ENCODE measurements at places on chromosomes 2 and 18. TPM values are rescaled to one million over a fixed set of nuclear protein-coding genes. Genes with fewer than 3 reads are reported as not detected.
A peak's percentile ranks its signal among the peaks of the same experiment; 100 is the strongest.

Gene DNER
- 1.8 TPM for total RNA-seq

- DNase-seq, result no peak
These were observed 150.4 kb upstream of the CYRIA start for GRCh38 chr2:16816016-16816415.

DNA sequence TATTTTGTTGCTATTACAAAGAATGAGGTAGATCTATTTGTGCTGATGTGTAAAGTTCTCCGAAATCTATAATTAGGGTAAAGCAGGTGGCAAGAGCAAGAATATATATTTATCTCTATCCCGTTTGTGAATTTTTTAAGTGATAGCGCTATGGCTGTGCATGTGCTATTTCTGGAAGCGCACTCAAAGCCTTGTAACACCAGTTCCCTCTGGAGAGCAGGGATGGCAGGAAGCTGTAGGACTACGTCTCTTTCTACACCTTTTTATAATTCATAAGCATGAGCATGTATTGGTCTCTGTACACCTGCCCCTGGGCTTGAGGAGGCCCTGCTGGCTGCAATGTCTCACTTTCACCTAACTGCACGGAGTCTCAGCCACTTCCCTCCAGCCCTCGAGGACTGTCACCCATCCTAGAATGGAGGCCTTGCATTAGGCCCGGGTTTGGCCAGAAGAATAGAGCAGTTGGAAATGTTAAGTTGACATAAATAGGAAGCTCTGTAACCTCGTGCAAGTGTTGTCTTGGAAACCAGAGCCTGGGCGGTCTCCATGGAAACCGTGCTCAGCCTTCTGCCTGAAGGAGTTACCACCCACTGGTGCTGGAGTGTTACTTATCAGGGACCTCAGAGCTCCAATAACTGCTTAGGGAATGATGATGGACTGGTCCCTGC, 20.9 kb downstream of the ITM2C start:
- DNase-seq, result no peak

DNA sequence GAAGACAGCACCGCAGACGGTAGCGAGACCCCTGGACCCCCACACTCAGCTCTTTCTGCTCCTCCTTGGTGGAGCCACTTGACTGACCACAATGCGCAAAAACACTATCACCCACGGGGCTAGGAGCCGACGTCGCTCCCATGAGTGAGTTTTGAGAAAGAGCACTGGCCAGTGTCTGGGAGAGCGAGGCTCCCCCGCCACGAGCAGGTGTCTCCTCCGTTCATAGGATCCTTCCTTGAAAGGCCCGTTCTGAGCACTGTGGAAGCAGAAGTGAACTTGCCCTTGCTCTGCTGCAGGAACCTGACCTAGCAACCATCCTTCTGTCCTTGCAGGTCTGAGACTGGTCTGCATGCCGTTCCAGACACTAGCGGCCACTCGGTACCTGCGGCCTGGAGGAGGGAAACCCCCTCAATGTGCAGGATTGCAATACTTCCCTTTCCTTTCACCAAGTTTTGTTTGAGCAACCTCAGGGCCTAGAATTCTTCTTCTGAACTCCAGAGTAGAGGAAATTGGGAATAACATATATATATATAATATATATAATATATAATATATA, 12.9 kb upstream of the ZNF516 start:
- DNase-seq, result no peak

- DNase-seq, result no peak
These were observed 287.0 kb downstream of the SLC8A1 start for GRCh38 chr2:40164736-40165508.

- no peak for DNase-seq
These were observed 113.7 kb downstream of the CLIP4 start for GRCh38 chr2:29228947-29229346.

Gene TMEFF2
- not detected for total RNA-seq

Gene NEU2
- total RNA-seq, result not detected

Gene EPAS1
- total RNA-seq, result 99.8 TPM

DNA sequence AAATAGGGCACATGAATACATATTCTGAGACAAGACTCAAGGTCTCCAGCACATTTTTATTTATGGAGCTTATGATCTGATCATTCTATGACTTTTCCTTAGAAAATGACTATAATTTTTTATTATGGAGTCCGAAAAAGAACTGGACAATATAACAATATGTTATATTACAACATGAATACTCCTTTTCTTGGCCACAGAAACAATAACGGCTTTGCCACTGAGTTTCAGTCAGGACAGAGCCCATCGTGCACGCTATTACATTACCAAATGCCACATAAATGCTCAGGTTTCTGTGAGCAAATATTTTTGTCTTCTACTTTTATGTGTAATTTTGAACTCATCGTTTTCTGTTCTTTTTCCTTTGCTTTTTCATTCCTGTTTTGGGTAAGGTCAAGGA, 509.2 kb upstream of the ZEB2 start:
- no peak for DNase-seq

DNA sequence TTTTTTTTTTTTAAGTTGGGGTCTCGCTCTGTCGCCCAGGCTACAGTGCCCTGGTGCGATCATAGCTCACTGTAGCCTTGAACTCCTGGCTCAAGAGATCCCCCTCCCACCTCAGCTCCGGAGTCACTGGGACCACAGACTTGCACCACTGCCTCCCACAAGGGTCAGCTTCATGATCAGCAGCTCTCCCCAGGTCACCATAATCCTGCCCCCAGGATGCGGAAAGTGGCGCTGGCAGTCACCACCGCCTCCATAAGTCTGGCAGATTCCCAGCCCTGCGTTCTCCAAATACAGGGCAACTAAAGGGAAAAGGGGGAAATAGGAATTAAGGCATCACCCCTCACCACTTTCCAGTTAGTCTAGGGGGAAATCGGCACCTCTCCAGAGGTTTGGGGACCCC, 5.2 kb upstream of the ARID5A start:
- DNase-seq, result no peak

- DNase-seq, result no peak
These were observed 98.7 kb downstream of the COL6A3 start for GRCh38 chr2:237315170-237315828.

DNA sequence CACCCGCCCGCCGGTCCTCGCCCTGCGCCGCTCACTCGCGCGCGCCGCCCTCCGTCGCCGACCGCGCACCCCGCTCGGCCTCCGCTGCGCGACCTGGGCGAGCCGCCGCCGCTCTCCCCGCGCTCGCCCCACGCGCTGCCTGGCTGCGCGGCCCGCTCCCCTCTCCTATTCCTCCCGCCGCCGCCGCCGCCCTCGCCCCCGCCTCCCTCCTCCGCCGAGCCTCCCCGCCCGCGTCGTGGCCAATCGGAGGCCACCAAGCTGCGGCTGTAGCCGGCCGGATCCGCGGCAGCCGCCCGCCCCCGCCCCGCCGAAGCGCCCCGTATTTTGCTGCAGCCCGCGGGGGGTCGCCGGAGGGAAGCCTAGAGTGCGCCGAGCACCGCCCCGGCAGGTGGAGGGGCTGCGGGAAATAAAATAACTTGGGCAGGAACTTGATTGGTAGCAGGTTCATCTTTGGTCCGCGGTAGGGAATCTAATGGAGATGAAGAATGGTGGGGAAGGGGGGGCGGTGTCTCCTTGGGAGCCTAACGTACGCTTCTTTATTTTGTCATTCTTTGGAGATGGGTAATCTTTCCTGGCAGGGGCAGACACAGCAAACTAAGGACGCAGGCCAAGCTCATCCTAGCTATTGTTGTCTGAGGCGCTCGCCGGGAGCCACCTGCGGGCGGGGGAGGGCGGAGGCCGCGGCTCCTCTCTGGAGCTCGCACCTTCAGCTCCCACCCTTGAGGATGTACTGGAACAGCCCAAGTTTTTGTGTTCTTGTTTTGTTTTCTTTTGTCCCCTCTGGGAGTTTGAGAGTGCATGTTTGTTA, 1.1 kb upstream of the CDH2 start:
- DNase-seq, result peak; percentile 10

- DNase-seq, result no peak
These were observed 68.2 kb upstream of the NEDD4L start for GRCh38 chr18:57975805-57976204.

GRCh38 chr2:230816735-230817134, 48.0 kb upstream of the ITM2C start:
- DNase-seq, result no peak

Measured in bronchial epithelial cell (primary cell).